ENCODE measurements at places on chromosomes 3 and 15.
A peak's percentile ranks its signal among the peaks of the same experiment; 100 is the strongest.

- H3K4me3 ChIP-seq: no peak overlapping the region
- no peak overlapping the region for H3K27ac ChIP-seq
- H3K36me3 ChIP-seq: peaks cover 53% of the 10 kb centered on the region
Observed at GRCh38 chr3:196931828-196932587, 10.3 kb downstream of the NCBP2 start.

DNA sequence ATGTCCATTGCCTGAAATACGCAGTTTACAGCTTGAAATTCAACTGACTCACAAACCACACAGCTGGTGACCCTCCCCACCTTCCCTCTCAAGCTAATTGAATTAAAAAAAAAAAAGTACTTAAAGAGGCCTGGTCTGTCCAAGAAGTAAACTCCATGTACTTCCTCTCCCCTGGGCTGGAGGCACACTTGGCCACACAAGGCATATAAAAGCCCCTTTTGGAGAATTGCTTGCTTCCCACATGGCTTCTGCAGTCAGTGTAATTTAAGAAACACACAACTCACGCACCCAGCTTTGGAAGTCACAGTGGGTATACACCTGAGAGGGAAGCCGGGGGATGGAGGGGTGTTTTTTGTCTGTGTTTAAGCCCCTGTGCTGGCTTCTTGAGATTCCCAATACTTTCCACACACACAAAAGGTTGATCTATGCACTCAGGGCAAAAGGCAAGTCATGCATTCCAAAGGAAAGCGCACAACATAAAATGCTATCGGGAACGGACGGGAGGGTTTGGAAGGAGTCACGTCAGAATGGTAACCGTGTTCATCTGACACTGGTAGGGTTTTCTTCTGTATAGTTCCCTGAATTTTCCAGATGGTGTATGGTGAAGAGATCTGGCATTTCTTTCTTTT lies 106.6 kb upstream of the ALDH1A3 start:
- no peak for DNase-seq
- H3K4me3 ChIP-seq: no peak overlapping the region
- H3K27me3 ChIP-seq: no peaks in the 10 kb centered on the region

DNA sequence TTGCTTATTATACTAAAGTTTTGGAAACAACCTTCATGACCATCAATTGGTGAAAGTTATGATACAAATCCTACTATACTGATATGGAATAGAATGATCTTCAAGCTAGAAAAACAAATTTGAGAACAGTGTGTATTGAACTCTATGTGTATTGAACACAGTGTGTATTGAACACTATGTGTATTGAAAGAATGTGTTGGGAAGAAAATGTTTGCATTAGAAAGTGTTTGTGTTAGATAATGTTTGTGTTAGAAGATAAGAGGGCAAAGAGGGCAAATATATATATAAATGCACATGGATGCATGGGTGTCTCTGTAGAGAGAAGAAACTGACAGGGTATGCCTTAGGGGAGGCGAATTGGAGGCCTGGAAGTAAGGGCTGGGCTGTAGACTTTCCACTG lies 42.4 kb downstream of the PCCB start:
- no peaks in the 10 kb centered on the region for H3K4me1 ChIP-seq
- no peak overlapping the region for H3K4me3 ChIP-seq
- no peak overlapping the region for H3K27ac ChIP-seq
- no peaks in the 10 kb centered on the region for H3K27me3 ChIP-seq

DNA sequence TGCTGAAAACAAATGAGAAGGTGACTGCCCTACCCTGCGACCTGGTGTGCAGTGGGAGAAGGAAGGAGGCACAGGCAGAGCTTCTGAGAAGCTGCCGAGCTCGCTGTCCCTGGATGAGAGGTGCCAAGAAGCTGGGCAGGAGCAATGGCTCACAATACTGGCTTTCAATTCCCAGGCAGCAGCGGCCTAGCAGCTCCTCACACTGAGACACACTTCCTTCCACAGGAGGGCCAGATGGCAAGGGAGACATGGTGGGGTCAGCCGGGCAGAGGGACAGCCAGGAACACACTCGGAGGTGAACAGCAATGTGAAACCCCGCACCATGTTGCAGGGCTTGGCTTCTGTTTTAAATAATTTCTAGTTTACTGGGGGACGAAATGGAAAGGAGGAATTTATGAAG lies 314.6 kb downstream of the EPHB1 start:
- DNase-seq: no peak
- H3K36me3 ChIP-seq: no peaks in the 10 kb centered on the region
- H3K27ac ChIP-seq: no peak overlapping the region
- no peak overlapping the region for H3K4me3 ChIP-seq
- H3K4me1 ChIP-seq: no peaks in the 10 kb centered on the region

DNA sequence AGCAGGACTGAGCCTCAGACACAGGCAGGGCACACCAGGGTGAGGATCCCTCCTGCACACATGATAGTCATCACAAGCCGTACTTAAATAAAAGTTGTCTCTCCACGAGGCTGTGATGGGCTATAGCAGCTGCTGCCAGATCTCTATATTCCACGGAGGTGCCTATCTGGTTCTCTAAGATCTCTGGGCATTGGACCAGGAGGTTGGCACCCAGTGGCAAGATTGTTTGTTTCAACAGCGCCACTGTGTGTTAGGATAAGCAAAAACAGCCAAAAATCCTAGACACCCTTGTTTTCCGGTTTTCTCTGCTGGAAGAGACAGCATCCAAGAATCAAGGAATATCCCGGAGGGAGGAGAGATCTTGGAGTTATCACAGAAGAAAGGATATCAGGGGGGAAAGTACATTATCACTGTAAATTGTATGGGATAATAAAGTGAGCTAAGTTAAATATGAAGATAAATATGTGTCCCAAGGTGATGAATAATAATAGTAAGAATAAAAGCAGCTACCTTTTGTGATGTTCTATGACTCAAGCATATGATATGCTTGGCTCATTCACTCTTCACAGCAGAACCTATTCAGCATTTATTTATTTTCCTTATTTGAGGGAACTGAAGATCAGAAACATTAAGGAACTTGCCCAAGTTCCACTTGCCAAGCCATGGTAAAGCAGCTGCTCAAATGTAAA lies 90.6 kb upstream of the AKAP13 start:
- no peak overlapping the region for H3K4me3 ChIP-seq
- no peaks in the 10 kb centered on the region for H3K27me3 ChIP-seq
- no peaks in the 10 kb centered on the region for H3K36me3 ChIP-seq
- H3K4me1 ChIP-seq: no peaks in the 10 kb centered on the region

- H3K36me3 ChIP-seq: no peaks in the 10 kb centered on the region
- H3K4me3 ChIP-seq: no peak overlapping the region
- H3K27ac ChIP-seq: no peak overlapping the region
- DNase-seq: no peak
- H3K27me3 ChIP-seq: no peaks in the 10 kb centered on the region
Observed at GRCh38 chr15:73006523-73006922, 45.7 kb upstream of the NEO1 start.

DNA sequence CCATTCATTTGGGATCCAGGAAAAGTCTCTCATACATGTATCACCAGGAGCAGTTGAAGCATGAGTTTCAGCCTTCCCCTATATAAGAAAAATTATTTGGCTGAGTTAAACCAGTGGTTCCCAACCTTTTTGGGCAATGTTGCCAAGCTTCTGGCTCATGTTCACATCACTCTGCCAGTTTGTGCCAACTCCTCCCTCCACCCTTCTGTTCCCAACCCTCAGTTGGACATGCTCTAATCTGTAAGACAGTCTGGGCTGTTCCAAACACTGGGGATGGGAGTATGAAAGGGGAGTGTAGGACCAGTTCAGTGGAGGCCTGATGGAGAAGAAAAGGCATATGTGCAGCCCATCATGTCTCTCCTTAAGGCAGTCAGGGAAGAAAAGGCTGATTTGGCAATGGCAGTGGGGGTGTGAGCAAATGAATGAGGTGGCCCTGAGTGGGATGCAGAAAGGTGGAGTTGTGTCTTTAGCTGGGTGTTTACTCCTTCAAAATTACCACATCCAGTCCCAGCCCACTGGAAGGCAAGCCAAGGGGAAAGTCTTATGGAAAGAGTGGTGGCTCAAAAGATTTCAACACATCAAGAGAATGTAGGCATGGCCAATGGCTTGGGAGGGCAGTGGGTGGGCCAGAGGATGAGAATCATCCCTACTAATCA lies 32.0 kb upstream of the PRICKLE2 start:
- peaks cover 17% of the 10 kb centered on the region for H3K4me1 ChIP-seq
- no peak overlapping the region for H3K27ac ChIP-seq
- H3K27me3 ChIP-seq: no peaks in the 10 kb centered on the region
- peaks cover 5% of the 10 kb centered on the region for H3K36me3 ChIP-seq

DNA sequence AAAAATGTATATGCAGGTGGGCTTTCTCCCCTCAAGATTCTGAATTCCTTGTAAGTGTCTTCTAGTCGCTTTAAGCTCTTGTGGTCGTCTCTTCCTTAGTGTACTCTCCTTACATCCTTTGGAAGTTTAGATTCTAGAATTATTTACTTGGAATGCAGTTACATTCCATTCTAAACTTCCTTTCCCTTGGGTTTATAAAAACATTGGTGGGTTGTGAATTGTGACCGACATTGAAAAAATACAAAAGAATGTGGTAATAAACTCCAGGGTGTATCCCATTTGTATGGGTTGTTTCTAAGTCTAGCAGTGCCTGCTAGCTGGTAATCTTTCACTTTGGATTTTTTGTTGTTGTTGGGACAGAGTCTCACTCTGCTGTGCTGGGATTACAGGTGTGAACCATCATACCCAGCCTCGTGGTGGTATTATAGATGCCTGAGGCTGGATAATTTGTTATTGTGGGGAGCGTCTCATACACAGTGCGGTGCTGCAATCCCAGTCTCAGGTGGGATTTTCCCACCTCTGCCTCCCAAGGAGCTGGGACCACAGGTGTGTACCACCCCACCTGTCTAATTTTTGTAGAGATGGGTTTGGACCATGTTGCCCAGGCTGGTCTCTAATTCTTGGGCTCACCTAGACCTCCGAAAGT lies 9.1 kb downstream of the CHD2 start:
- H3K27ac ChIP-seq: no peak overlapping the region
- no peaks in the 10 kb centered on the region for H3K27me3 ChIP-seq
- no peak for DNase-seq
- H3K36me3 ChIP-seq: peaks cover 7% of the 10 kb centered on the region

DNA sequence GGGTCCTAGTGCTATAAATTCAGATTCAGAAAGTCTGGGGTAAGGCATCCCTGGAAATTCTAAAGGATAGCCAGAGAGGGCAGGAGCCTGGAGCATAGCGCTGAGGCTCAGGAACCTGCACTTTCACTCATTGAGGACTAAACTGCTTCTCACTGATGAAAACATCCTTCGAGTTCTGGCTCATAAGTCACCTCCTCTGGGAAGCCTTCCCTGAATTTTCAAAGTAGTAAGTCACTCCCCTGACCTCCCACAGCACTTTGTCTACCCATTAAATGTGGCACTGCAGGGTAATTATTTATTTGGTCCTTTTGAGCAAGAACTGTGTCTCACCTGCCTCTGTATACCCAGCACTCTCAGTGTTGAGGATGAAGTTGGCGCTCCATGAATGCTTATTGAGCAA lies 30.9 kb downstream of the HRH1 start:
- H3K4me3 ChIP-seq: no peak overlapping the region
- no peak overlapping the region for H3K27ac ChIP-seq
- no peaks in the 10 kb centered on the region for H3K27me3 ChIP-seq
- DNase-seq: no peak
- no peaks in the 10 kb centered on the region for H3K4me1 ChIP-seq

DNA sequence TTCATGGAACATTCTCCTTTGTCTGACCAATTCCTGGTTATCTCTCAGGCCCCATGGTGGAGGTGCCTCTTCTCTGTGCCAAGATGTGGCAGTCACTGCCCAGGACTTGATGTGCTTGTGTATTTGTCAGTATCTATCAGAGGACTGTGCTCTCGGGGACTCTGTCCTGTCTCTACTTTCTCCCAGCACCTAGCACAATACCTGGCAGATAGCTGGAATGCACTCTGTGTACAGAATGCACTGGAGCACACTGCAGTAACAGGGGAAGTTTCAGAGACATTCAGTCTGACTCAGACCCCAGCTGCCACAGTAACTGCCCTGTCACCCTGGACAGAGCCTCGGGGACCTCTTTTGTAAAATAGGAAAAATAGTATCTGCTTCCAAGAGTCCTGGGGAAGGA lies 34.6 kb upstream of the SV2B start:
- no peak for DNase-seq
- H3K4me1 ChIP-seq: no peaks in the 10 kb centered on the region
- no peak overlapping the region for H3K27ac ChIP-seq
- H3K36me3 ChIP-seq: no peaks in the 10 kb centered on the region

- H3K27me3 ChIP-seq: no peaks in the 10 kb centered on the region
- H3K36me3 ChIP-seq: no peaks in the 10 kb centered on the region
- DNase-seq: peak; percentile 8
Observed at GRCh38 chr15:86231864-86232721, 152.4 kb downstream of the AGBL1 start.

- H3K27me3 ChIP-seq: no peaks in the 10 kb centered on the region
- no peak overlapping the region for H3K4me3 ChIP-seq
- no peaks in the 10 kb centered on the region for H3K4me1 ChIP-seq
- H3K27ac ChIP-seq: no peak overlapping the region
- H3K36me3 ChIP-seq: no peaks in the 10 kb centered on the region
Observed at GRCh38 chr3:8156831-8157230, 344.8 kb upstream of the LMCD1 start.

Data from trophoblast cell (in vitro differentiated cells and primary cell).